Jurkat, Clone E6-1 (cell line): ENCODE measurements at places on chromosomes 2 and 18.

DNA sequence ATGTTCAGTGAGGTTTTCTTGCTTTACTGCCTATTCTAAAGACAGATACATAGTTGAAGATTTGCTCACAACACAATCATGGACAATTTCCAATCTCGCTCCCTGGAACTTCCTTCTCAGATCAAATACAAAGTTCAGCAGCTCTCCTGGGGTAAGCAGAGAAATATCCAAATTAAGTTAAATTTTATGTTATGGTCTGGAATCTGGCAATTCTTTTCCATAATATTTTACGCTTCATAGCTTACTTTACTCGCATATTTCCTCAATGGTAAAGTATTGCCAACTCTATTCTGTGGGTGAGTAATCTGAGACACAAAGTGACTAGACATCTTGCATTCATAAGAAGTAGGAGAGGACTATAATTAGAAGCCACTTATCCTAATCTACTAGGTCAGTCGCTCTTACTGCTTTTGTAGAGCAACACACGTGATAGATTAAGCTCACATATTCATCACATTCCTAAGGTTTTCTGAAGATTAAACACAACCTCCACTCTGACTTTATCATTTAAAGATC is 529.4 kb downstream of the CCDC85A start:
- DNase-seq: no peak

DNA sequence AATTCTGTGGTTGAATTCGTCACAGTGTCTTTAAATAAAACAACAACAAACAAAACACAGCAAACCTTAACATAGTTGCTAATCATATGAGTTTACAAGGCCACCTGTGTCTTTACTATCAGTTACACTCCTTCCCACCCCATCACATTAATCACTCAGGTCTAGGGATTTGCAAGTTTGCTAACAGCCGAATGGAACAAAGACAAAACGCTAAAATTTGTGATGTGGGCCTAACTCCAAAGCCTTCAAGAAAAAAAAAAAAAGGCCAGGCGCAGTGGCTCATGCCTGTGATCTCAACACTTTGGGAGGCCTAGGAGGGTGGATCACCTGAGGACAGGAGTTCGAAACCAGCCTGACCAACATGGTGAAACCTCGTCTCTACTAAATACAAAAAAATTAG is 566 bp upstream of the POLI start:
- DNase-seq: no peak

DNA sequence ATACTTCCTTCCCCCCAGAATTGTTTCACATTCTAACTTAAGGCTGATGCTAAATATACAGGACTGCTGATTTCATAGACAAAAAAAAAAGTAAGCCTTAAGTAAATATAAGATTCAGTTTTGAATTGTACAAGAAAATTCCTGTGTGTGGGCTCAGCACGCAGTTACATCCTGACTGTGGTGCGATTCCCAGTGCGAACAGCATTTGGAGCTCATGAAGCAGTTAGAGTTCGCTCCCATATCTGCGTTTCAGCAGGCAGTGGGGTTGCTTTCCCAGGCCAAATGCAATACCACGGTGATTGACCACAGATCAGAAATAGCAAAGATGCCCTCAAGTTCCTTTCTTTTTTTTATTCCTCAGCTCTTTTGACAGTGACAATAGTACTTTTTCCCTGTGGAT is 75.6 kb downstream of the SATB2 start:
- no peak for DNase-seq

- DNase-seq: no peak
Measured at GRCh38 chr2:29562319-29562718, 359.1 kb downstream of the ALK start.

DNA sequence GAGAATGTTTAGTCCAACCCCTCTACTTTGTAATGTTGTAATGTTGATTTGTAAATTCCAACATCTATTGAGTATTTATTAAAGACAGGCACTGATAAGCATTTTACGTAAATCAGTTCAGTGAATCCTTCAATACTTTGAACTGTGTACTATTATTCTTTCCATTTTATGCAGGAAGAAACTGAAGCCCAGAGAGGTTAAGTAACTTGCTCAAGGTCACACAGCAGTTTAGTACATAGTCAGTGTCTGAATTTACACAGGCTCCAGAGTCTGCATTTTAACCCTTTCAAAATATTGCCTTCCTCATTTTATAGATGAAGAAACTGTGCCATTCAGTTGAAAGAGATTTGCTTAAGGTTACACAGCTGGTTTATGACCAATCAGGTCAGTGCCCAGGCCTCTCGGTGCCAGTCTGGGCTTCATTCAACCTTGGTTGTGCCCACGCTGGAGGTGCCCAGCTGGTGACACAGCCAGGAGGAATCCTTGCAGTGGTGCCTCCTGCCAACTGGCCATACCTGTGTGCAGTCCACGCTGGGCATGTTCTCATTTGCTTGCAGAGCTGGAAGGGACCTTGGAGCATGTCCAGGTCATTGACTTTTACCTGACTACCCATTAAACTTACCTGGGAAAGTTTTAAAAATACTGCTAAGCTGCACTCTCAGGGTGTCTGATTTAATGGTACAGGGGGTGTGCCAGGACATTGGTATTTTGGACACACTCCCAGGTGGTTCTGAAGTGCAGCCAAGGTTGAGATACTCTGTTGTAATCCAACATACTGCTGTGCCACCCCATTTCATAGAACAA is 74.3 kb upstream of the CYRIA start:
- no peak for DNase-seq

GRCh38 chr2:135175177-135175576 is 123.1 kb downstream of the RAB3GAP1 start:
- no peak for DNase-seq
